ENCODE measurements at places on chromosomes 7 and 10. TPM values are rescaled to one million over a fixed set of nuclear protein-coding genes. Genes with fewer than 3 reads are reported as not detected.

- H3K4me3 ChIP-seq = no peak overlapping the region
- H3K27me3 ChIP-seq = peaks cover 2% of the 10 kb centered on the region
- DNase-seq = no peak
- H3K36me3 ChIP-seq = no peaks in the 10 kb centered on the region
- H3K4me1 ChIP-seq = peaks cover 7% of the 10 kb centered on the region
These were observed 23.6 kb upstream of the COBL start for GRCh38 chr7:51340029-51340838.

- H3K4me3 ChIP-seq = peak overlapping the region; percentile 71
- no peak overlapping the region for H3K27ac ChIP-seq
- no peaks in the 10 kb centered on the region for H3K36me3 ChIP-seq
- no peaks in the 10 kb centered on the region for H3K4me1 ChIP-seq
- peaks cover 5% of the 10 kb centered on the region for H3K27me3 ChIP-seq
These were observed 39.6 kb downstream of the SORCS3 start for GRCh38 chr10:104680467-104681401.

DNA sequence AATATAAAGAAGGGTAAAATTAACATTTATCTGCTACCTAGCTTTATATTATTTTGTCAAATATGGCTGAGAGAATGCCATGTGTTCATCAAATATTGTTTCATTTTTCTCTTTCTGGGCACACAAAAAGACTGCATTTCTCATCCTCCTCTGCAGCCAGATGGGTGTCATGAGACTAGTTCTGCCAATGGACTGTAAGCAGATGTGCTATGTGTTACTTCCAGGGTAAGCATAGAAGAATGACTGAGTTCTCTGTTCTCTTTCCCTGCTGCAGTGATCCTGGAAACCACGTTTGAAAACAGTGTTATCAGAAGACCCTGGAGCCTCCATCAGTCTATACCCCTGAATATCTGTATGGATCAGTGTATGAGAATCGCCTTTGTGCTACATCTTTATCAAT, 24.1 kb upstream of the SLK start:
- H3K36me3 ChIP-seq = no peaks in the 10 kb centered on the region
- DNase-seq = no peak
- no peaks in the 10 kb centered on the region for H3K27me3 ChIP-seq
- H3K27ac ChIP-seq = no peak overlapping the region
- no peak overlapping the region for H3K4me3 ChIP-seq

DNA sequence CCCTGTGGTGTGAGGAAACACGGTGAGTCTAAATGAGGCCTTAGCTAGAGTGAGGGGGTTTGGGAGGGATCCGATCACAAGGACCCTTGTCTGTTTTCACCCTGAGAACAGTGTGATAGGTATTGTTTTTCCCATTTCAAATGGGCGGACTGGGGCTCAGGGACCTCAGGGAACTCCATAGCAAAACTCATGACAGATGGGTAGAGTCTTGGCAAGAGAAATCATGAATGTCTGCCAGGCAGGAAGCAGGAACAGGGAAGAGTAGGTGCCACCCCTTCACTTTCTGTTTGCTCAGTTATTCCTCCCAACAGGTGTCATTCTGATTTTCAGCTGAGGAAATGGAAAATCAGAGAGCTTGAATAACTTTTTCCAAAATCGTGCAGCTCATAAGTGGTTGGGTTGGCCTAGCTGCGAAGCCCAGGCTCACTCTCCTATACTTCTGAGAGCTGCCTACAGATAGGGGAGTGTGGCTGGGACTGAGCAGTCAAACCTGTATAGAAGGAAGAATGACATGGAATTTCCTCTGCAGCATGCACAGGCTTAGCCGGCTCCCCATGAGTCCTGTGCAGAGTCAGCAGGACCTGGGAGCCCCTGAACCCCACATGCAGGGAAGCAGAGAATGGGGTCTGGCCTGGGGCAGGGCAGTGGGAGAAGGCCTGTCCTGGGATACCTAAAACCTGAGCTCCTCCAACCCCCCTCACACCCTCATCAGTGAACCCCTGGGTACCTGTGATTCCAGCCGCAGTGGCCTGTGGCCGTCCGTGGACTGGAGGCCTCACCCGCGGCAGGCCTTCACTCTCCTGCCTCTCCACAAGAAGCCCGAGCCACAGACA, 17.6 kb upstream of the C10orf105 start:
- H3K4me1 ChIP-seq = peaks cover 6% of the 10 kb centered on the region
- H3K36me3 ChIP-seq = peaks cover 1% of the 10 kb centered on the region
- peaks cover 11% of the 10 kb centered on the region for H3K27me3 ChIP-seq
- DNase-seq = no peak
- H3K27ac ChIP-seq = no peak overlapping the region
- H3K4me3 ChIP-seq = no peak overlapping the region

DNA sequence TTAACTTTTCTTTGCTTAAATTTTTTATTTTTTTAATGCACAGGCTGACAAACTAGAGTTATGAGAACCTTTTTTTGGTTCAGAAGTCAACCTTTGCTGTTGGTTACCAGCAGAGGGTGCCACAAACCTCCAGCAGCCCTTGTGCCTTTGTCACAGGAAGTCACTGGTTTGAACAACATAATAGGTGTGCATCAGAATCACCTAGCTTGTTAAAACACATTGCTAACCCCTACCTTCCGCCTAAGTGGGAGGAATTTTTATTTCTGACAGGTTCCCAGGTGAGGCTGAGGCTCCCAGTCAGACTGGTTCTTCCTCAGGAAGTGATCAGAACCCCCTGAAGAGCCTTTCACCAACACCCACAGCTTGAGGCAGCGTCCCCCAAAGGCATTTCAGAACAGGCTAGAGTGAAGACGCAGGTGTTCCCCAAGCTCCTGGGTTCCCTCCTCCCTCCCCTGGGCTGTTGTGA, 22.6 kb upstream of the VDAC2 start:
- peaks cover 4% of the 10 kb centered on the region for H3K27me3 ChIP-seq
- H3K4me1 ChIP-seq = peaks cover 3% of the 10 kb centered on the region
- H3K36me3 ChIP-seq = no peaks in the 10 kb centered on the region
- H3K4me3 ChIP-seq = no peak overlapping the region
- peak; percentile 61 for DNase-seq
- no peak overlapping the region for H3K27ac ChIP-seq

DNA sequence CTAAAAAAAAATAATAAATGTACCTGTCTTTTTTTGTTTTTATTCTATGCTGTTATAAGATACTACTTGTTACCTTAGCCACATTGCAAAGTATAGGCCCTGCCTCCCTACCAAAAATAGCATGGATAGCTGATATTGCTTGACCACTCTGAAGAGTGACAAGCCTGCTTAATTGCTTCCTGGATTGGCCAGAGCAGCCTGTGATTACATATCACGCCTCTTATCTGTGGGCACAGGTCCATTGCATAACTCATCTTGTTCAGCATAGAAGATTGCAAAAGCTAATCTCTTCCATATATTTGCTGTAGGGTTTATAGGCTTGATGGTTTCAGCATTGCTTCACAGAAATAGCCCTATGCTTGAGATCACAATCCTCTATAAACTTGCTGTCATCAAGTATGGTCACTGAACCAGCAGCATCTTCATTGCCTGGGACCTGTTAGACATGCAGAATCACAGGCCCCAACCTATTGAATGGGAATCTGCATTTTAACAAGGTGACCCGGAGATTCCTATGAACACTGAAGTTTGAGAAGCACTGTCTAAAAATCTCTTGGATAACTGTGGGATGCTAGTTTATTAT, 280.8 kb upstream of the CDC14C start:
- H3K36me3 ChIP-seq = no peaks in the 10 kb centered on the region
- no peak overlapping the region for H3K27ac ChIP-seq
- H3K4me1 ChIP-seq = peaks cover 11% of the 10 kb centered on the region
- DNase-seq = no peak
- H3K27me3 ChIP-seq = peaks cover 2% of the 10 kb centered on the region

- H3K36me3 ChIP-seq = peaks cover 18% of the 10 kb centered on the region
- peaks cover 7% of the 10 kb centered on the region for H3K4me1 ChIP-seq
- H3K27ac ChIP-seq = no peak overlapping the region
- peaks cover 2% of the 10 kb centered on the region for H3K27me3 ChIP-seq
These were observed 28.9 kb downstream of the AOC1 start for GRCh38 chr7:150881189-150881588.

DNA sequence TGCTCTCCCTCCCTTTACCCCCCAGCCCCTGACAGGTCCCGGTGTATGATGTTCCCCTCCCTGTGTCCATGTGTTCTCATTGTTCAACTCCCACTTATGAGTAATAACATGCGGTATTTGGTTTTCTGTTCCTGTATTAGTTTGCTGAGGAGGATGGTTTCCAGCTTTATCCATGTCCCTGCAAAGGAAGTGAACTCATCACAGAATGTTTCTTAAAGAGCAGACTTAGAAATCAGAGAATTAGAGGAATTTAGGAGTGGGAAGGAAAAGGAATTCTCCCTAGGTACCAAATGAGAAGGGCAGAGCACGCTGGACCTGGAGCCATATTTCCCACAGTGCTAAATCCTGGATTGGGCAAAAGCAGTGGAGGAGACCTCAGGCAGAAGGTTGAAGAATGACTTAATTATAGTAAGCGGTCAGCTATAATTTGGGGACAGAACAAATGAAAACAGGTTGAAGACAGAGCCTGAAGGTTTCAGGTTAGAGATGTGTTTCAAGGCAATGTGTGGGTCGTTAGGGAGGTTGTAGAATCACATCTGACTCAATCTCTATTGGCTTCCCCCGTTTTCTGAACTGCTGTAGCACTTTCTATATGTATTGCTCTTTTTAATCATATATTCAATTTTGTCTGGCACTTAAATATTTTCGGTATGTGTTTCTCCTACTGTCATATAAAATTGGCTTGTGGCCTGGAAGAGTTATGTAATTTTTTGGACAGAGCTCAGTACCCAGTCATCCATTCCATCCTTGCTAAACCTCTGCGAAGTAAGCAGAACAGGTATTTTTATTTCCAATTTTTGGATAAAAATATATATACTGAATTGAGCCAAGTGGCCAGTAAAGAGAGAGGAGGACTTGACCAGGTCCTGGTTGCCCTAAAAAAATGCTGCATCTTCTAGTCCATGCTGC, 210.5 kb upstream of the KLF6 start:
- H3K4me3 ChIP-seq = no peak overlapping the region
- no peak for DNase-seq
- H3K27me3 ChIP-seq = peaks cover 5% of the 10 kb centered on the region
- H3K4me1 ChIP-seq = no peaks in the 10 kb centered on the region

- H3K36me3 ChIP-seq = no peaks in the 10 kb centered on the region
- peaks cover 8% of the 10 kb centered on the region for H3K4me1 ChIP-seq
- no peaks in the 10 kb centered on the region for H3K27me3 ChIP-seq
- no peak overlapping the region for H3K4me3 ChIP-seq
- DNase-seq = no peak
- H3K27ac ChIP-seq = no peak overlapping the region
These were observed 80.4 kb downstream of the ZNRF2 start for GRCh38 chr7:30364773-30365172.

GRCh38 chr7:2182461-2182860, 50.3 kb downstream of the MAD1L1 start:
- peaks cover 4% of the 10 kb centered on the region for H3K36me3 ChIP-seq
- H3K4me3 ChIP-seq = no peak overlapping the region
- no peak for DNase-seq
- peaks cover 3% of the 10 kb centered on the region for H3K27me3 ChIP-seq
- peaks cover 31% of the 10 kb centered on the region for H3K4me1 ChIP-seq

The LIPK gene
- not detected for total RNA-seq

GRCh38 chr7:137418841-137419240, 75.3 kb upstream of the PTN start:
- H3K36me3 ChIP-seq = no peaks in the 10 kb centered on the region
- DNase-seq = no peak
- no peak overlapping the region for H3K27ac ChIP-seq
- no peak overlapping the region for H3K4me3 ChIP-seq

- H3K36me3 ChIP-seq = no peaks in the 10 kb centered on the region
- DNase-seq = no peak
- H3K27ac ChIP-seq = no peak overlapping the region
- no peaks in the 10 kb centered on the region for H3K27me3 ChIP-seq
- no peaks in the 10 kb centered on the region for H3K4me1 ChIP-seq
- H3K4me3 ChIP-seq = no peak overlapping the region
These were observed 182.6 kb upstream of the TMEM106B start for GRCh38 chr7:12028508-12028907.

The RASSF4 gene
- 137 TPM for total RNA-seq

DNA sequence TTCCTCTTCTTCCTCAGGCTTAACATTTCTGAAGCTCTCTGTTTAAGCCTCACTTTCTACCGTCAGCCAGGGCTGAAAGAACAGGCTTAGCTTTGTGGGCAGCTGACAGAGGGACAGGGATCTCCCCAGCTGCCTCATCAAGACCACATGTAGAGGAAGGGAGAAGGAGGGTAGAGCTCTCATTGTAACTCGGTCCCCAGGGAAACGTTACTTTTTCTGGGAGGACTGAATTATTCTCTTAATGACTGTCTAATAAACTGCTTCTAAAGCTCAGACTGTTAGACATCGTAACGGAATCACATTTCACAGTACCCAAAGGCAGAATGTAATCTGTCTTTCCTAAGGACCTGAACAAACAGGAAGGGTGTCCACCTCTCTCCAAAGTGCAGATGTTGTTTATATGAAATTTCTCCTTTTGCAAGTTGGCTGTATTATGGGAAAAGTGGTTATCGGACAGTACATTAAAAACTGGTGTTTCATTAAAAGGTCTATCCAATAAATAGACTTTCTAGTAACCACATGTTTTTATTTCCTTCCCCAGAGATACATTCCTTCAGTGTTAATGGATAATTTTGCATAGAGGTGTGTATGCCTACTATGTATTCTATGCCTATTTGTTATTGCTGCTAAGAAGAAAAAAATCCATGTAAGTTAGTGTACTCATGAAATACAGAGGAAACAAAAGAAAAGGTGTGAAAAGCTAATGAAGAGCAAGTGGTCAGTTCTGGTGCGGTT, 144.2 kb downstream of the CTTNBP2 start:
- H3K27ac ChIP-seq = no peak overlapping the region
- H3K4me3 ChIP-seq = no peak overlapping the region
- peaks cover 12% of the 10 kb centered on the region for H3K4me1 ChIP-seq
- DNase-seq = no peak

The TMEM140 gene
- total RNA-seq = not detected

The KIAA1549 gene
- 40.2 TPM for total RNA-seq

The ERVW-1 gene
- total RNA-seq = not detected

- no peaks in the 10 kb centered on the region for H3K36me3 ChIP-seq
- H3K27me3 ChIP-seq = no peaks in the 10 kb centered on the region
- H3K4me1 ChIP-seq = no peaks in the 10 kb centered on the region
These were observed 8.3 kb upstream of the ARHGAP21 start for GRCh38 chr10:24731942-24732341.

GRCh38 chr10:110783509-110784107, 88.1 kb upstream of the PDCD4 start:
- no peak for DNase-seq
- peaks cover 4% of the 10 kb centered on the region for H3K27me3 ChIP-seq
- no peaks in the 10 kb centered on the region for H3K36me3 ChIP-seq
- no peak overlapping the region for H3K4me3 ChIP-seq
- H3K27ac ChIP-seq = no peak overlapping the region

The SPDYE6 gene
- total RNA-seq = not detected

Measured in glutamatergic neuron (in vitro differentiated cells).